ENCODE measurements at places on chromosomes 3 and 15. TPM values are rescaled to one million over a fixed set of nuclear protein-coding genes. Genes with fewer than 3 reads are reported as not detected.

Gene TFDP2
- total RNA-seq = 59.3 TPM

Gene CCDC54
- total RNA-seq = not detected

DNA sequence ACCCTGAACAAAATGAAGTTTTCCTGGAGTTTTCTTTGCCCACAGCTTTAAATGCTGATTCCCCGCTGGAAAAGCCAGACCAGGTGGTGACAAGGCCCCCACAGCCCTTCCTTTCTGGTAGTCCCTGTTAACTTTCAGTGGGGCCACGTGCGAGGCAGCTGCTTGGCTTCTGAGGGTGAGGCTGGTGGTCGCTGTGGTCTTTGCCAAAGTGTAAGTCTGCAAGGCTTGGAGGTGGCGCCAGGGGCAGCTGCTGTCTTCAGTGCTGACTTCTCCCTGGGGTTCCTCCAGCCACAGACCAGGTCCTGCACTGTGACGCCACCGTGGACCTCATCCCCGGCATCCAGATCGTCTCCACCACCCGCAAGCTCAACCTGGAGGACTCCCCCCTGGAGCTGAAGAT, 54.1 kb upstream of the TAMM41 start:
- no peaks in the 10 kb centered on the region for H3K27me3 ChIP-seq
- H3K4me1 ChIP-seq = no peaks in the 10 kb centered on the region
- H3K4me3 ChIP-seq = no peak overlapping the region
- H3K36me3 ChIP-seq = no peaks in the 10 kb centered on the region
- no peak for DNase-seq

GRCh38 chr3:71228156-71228866, 355.2 kb downstream of the FOXP1 start:
- H3K4me1 ChIP-seq = peaks cover 24% of the 10 kb centered on the region
- H3K36me3 ChIP-seq = no peaks in the 10 kb centered on the region
- H3K27me3 ChIP-seq = no peaks in the 10 kb centered on the region
- no peak overlapping the region for H3K4me3 ChIP-seq

All from right atrium auricular region (tissue), 2 donors.